Mesothelial cell of epicardium (in vitro differentiated cells): ENCODE measurements at places on chromosomes 11 and 22.

- peaks cover 3% of the 10 kb centered on the region for H3K36me3 ChIP-seq
- no peak for DNase-seq
- peaks cover 2% of the 10 kb centered on the region for H3K4me1 ChIP-seq
- no peak overlapping the region for H3K27ac ChIP-seq
- H3K27me3 ChIP-seq, result peaks cover 5% of the 10 kb centered on the region
Measured at GRCh38 chr22:44449061-44449682, 48.9 kb downstream of the RTL6 start.

GRCh38 chr11:104199053-104199452 is 35.1 kb upstream of the PDGFD start:
- no peak for DNase-seq
- H3K27me3 ChIP-seq, result no peaks in the 10 kb centered on the region

- H3K4me3 ChIP-seq, result no peak overlapping the region
- DNase-seq, result no peak
- H3K27ac ChIP-seq, result no peak overlapping the region
- no peaks in the 10 kb centered on the region for H3K27me3 ChIP-seq
Measured at GRCh38 chr11:46633291-46634217, 16.2 kb downstream of the ATG13 start.

DNA sequence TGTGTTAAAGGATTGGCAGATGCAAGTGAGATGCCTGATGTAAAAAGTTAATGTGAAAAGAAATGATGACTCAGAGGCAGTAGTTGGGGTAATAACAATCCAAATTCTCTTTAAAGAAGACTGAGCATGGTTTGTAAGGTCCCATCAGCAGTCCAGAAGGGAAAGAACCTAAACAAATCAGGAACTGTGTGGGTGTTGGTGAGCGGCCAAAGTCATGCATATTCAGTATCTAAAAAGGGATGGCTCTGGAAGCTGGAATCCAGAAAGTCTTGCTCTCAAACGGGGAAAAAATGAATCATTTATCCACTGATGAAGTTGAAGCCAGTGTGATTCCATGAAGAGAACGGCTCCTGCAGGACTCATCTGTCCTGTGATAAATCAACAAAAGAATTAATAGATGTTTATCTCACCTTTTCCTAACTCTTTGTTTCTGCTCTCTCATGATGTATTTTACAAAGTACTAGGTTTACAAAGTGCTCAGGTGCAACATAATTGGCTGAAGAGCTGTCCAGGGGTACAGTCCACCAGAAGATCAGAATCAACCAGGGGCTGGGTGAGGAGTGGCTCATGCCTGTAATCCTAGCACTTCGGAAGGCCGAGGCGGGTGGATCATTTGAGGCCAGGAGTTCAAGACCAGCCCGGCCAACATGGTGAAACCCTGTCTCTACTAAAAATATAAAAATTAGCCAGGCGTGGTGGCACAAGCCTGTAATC is 20.5 kb upstream of the SORL1-AS1 start:
- peaks cover 3% of the 10 kb centered on the region for H3K36me3 ChIP-seq
- DNase-seq, result no peak
- H3K4me1 ChIP-seq, result peaks cover 12% of the 10 kb centered on the region
- H3K27me3 ChIP-seq, result no peaks in the 10 kb centered on the region

DNA sequence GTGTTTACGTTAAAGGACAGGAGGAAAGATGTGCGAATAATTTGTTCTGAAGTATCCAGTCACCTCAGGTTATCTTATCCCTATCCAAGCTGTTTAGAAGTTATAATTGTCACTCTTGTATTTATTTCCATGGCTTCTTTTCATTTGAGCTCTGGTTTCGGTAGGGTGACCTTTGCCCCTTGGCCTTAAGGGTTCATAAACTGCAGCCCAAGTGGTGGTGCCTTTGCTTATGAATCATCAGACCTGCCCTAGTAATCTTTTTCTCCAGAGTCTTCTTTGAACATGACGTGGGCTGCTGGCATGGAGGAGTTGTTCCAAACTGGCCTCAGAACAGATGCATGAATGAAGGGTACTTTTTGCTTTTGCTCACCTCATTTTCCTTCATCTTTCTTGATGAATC is 6.5 kb upstream of the CRYBB3 start:
- H3K4me1 ChIP-seq, result no peaks in the 10 kb centered on the region
- H3K27me3 ChIP-seq, result no peaks in the 10 kb centered on the region
- no peak overlapping the region for H3K4me3 ChIP-seq
- no peak overlapping the region for H3K27ac ChIP-seq
- no peak for DNase-seq

- no peak for DNase-seq
- no peak overlapping the region for H3K4me3 ChIP-seq
- no peak overlapping the region for H3K27ac ChIP-seq
Measured at GRCh38 chr11:7437696-7438095, 47.6 kb upstream of the OLFML1 start.

DNA sequence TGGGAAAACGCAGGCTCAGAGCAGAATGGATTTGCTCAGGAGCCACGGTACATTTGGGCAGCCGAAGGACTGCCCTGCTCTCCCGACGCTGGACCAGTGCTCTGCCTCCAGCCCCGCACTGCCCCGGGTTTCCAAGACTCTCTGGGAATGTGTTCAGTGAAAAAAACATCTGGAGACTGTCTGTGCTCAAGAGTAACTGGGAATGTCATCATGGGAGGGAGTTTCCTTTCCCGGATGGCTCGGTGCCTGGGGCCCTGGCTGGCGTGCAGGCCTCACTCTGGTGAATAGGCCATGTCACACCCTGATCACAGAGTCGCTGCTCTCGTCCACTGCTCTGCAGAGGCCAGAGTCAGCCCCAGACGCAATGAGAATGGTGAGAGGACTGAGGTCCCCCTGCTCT is 9.8 kb upstream of the APOL6 start:
- no peak overlapping the region for H3K4me3 ChIP-seq
- H3K4me1 ChIP-seq, result peaks cover 28% of the 10 kb centered on the region
- no peaks in the 10 kb centered on the region for H3K27me3 ChIP-seq
- DNase-seq, result no peak
- H3K27ac ChIP-seq, result peak overlapping the region; percentile 86

GRCh38 chr22:30038219-30038618 is 42.0 kb upstream of the HORMAD2 start:
- H3K27me3 ChIP-seq, result no peaks in the 10 kb centered on the region

- DNase-seq, result no peak
- peaks cover 44% of the 10 kb centered on the region for H3K27me3 ChIP-seq
- H3K4me1 ChIP-seq, result peaks cover 10% of the 10 kb centered on the region
- H3K27ac ChIP-seq, result no peak overlapping the region
Measured at GRCh38 chr22:49621601-49622210, 206.0 kb downstream of the BRD1 start.

DNA sequence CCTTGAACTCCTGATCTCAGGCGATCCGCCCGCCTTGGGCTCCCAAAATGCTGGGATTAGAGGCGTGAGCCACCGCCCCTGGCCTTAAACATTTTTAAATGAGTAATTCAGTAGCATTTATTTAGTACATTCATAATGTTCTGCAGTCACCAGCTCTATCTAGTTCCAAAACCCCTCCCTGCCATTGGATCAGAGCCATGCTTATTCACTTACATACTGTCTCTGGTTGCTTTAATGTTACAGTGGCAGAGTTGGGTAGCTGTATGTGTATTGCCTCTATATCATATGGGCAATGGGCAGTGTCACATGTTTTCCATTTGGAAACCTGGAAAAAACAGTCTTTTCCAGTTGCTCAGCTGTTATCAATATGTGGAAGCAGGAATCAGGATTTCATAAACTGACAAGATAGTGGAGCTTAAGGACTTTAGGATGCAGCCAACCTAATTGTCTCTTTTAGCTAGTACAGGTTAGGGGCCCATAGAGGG is 10.5 kb downstream of the COA4 start:
- peaks cover 20% of the 10 kb centered on the region for H3K36me3 ChIP-seq
- H3K4me3 ChIP-seq, result no peak overlapping the region
- peaks cover 1% of the 10 kb centered on the region for H3K4me1 ChIP-seq
- no peak for DNase-seq
- no peak overlapping the region for H3K27ac ChIP-seq
- H3K27me3 ChIP-seq, result no peaks in the 10 kb centered on the region

DNA sequence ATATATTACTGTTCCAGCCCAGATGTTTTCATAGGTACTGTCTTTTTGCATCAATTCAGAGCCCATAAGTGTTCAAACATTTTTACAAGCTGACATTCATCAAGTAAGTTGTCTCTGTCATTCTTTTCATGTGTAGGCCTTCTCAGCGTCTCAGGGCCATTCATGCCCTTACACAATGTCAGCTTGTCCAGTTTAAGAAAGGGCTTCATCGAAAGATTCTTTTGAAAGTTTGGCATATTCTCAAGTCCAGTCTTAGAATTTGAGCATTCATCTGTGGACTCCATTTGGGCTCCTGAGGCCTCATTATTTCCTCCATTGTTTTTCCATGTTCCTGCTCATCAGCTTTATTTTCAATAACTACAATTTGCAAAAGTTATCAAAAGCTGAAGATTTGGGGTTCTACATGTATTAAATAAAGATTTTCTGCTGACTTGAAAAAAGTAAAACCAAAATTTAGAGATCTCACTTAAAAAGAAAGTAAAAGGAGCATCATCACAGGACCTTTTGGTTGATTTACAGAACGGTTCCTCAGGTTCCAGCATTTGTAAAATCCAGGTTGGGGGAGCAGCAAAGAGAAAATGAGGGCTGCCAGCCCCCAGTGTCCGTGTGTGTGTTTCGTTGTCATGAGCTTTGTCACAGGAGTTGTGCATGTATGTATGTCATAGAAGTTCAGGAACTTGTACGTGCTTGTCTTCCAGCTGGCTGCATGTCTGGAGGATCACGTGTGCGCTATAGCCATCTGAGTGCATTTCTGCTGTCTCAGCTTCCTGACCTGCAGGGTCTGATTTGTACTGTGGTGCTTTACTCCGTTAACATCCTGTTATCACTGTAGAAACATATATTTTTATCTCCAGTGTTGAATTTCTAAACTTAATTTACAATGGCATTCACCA is 15.6 kb downstream of the MOV10L1 start:
- H3K4me3 ChIP-seq, result no peak overlapping the region
- H3K36me3 ChIP-seq, result no peaks in the 10 kb centered on the region
- peak overlapping the region; percentile 79 for H3K27ac ChIP-seq
- H3K27me3 ChIP-seq, result no peaks in the 10 kb centered on the region

DNA sequence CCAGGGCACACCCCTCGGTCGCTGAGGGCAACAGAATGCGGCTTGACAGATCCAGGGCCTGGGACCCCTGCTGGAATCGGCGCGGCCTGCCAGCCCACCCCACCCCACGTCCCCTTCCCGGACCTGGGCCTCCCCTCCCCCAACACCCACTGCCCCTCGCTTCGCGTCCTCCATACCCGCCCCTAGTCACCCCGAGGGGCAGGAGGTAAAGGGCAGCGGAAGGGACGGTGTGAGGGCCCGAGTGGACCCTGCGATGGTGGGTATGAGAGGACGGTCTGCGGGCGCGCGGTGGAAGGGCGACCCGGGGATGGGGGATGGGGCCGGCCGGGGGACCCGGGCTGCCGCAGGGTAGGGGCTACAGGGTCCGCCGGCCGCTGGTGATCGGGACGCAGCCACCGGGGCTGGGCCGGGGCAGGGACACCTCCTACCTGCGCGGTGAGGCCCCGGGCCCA is 311 bp downstream of the APBB1 start:
- H3K27me3 ChIP-seq, result peaks cover 21% of the 10 kb centered on the region
- no peak for DNase-seq
- H3K4me1 ChIP-seq, result peaks cover 6% of the 10 kb centered on the region
- H3K27ac ChIP-seq, result no peak overlapping the region
- H3K4me3 ChIP-seq, result no peak overlapping the region

- H3K27ac ChIP-seq, result no peak overlapping the region
- peaks cover 11% of the 10 kb centered on the region for H3K4me1 ChIP-seq
- peaks cover 58% of the 10 kb centered on the region for H3K27me3 ChIP-seq
- H3K4me3 ChIP-seq, result no peak overlapping the region
Measured at GRCh38 chr22:18111759-18112330, 1.2 kb downstream of the TUBA8 start.

GRCh38 chr11:114129142-114129541 is 69.6 kb downstream of the ZBTB16 start:
- no peak for DNase-seq
- no peaks in the 10 kb centered on the region for H3K36me3 ChIP-seq
- peaks cover 95% of the 10 kb centered on the region for H3K27me3 ChIP-seq

GRCh38 chr11:2691991-2692875 is 7.6 kb downstream of the KCNQ1OT1 start:
- peaks cover 75% of the 10 kb centered on the region for H3K4me1 ChIP-seq
- DNase-seq, result no peak
- H3K27me3 ChIP-seq, result no peaks in the 10 kb centered on the region
- peak overlapping the region; percentile 0 for H3K4me3 ChIP-seq

- no peak for DNase-seq
- peaks cover 3% of the 10 kb centered on the region for H3K36me3 ChIP-seq
- no peak within 1 kb of the TSS for H3K4me3 ChIP-seq
- H3K4me1 ChIP-seq, result peaks cover 9% of the 10 kb centered on the region
- no peak within 1 kb of the TSS for H3K27ac ChIP-seq
Measured at GRCh38 chr22:20773793-20774212, at the start of gene SERPIND1. Gene SERPIND1, plus strand, starts transcription at chr22:20774113. Its CDS starts 5,200 bp downstream, at chr22:20779313.
